ENCODE measurements at places on chromosomes 3 and 15. TPM values are rescaled to one million over a fixed set of nuclear protein-coding genes. Genes with fewer than 3 reads are reported as not detected.
A peak's percentile ranks its signal among the peaks of the same experiment; 100 is the strongest.

- no peak for DNase-seq
Observed at GRCh38 chr3:183554377-183554776, 1.1 kb downstream of the KLHL6 start.

DNA sequence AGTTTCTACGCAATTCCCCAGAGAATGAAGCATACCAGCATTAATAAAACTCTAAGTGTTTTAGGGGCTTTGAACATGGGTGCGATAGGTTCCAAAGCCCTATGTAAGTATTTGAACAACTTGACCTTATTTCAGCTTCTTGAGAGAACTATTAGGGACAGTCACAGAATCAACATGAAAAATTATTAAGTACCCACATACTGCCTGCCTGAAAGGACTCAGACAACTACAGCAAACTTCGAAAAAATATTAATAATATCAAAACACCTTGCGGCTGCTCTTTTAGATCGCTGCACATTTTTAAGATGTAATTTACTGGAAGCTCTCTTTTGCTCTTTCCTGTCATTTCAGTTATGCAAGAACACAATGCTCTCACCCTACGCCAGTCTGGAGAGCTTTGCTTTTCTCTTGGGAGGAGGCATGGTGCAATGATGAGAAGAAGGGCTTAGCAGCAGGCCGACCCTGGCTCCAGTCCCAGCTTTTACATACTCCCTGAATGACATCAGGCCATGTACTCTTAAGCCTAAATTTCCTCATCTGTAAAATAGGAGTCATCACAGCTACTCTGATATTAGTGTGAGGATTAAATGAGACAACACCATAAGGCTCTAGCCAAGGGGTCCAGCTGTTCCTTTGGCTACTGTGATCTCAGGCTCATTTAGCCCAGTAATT, 640.7 kb downstream of the FHIT start:
- peak; percentile 87 for DNase-seq

The MYD88 gene
- total RNA-seq, result 7.3 TPM

DNA sequence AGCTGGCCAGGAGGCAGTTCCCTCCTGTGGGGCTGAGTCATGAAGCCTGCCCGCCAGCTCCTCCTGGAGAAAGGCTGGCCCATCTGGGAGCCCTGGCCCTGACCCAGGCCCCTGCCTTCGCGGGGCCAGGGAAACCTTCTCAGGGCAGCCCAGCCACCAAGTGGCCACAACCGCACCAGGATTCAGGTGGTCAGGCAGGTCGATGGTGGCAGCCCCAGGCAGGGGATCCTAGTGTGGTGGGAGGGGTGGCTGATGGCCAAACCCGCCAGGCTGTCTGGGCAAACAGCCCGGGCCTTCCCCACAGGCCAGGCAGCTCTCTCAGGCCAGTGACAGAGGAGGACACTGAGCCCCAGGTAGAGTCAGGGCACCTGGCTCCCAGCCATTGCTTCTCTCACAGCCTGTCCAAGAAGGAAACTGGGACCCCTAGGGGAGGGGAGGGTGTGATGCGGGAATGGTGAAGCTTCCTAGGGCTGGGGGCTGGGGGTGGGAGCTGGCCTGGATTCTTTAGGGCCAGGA, 1.2 kb downstream of the TWF2 start:
- DNase-seq, result peak; percentile 92

- DNase-seq, result no peak
Observed at GRCh38 chr3:182527745-182528144, 265.6 kb upstream of the ATP11B start.

DNA sequence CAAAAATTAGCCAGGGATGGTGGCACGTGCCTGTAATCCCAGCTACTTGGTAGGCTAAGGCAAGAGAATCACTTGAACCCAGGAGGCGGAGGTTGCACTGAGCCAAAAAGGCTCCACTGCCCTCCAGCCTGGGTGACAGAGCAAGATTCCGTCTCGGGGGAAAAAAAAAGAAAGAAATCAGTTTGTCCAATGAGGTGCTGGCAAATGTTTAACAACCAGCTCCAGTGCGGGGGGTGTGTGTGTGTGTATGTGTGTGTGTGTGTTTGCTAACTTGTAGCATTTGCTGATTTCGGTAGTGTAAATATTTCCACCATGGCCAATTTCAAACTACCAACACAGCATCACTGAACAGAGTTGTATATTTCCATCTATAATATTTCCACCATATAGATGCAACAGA, 23.8 kb upstream of the IDH2 start:
- DNase-seq, result no peak

The C3orf20 gene
- total RNA-seq, result not detected

DNA sequence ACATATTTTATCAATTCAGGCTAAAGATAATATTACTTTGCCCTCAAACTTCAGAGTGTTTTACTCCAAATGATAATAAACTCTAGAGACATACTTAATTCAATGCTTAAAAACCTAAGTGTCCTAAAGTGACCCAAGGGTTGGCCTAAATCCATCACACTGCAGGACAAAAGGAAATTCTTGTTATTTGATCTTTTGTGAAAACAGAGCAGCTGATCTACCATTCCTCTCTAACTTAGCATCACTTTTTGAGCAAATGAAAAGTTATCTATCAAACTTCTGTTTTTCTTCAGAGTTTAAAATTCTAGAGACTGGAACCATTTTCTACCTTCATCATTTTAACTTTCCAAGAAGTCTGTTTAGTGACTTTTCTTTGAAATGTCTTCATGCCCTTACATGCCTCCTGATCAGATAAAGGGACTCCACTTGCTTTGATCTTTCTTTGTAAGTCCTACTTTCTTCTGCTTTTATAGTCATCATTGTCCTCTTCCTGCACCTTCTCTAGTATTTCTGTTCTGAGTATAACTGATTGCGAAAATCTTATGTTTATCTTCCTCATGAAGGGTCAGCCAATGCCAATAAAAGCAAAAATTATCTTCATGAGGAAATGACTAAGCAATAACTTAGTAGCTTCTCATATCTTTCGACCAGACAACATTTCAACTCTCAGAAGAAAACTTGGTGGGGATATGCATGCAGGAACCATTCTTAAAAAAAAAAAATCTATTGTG, 378.7 kb upstream of the TGFBR2 start:
- DNase-seq, result no peak

- DNase-seq, result no peak
Observed at GRCh38 chr15:91216000-91216399, 115.9 kb downstream of the SV2B start.

- no peak for DNase-seq
Observed at GRCh38 chr15:31405200-31405920, 78.7 kb downstream of the KLF13 start.

The MNS1 gene
- 0.94 TPM for total RNA-seq

- DNase-seq, result no peak
Observed at GRCh38 chr3:71168121-71168721, 415.3 kb downstream of the FOXP1 start.

The GAP43 gene
- 0.38 TPM for total RNA-seq

- no peak for DNase-seq
Observed at GRCh38 chr15:31468911-31469785, 142.5 kb downstream of the KLF13 start.

The CNTN4 gene
- 2.6 TPM for total RNA-seq

DNA sequence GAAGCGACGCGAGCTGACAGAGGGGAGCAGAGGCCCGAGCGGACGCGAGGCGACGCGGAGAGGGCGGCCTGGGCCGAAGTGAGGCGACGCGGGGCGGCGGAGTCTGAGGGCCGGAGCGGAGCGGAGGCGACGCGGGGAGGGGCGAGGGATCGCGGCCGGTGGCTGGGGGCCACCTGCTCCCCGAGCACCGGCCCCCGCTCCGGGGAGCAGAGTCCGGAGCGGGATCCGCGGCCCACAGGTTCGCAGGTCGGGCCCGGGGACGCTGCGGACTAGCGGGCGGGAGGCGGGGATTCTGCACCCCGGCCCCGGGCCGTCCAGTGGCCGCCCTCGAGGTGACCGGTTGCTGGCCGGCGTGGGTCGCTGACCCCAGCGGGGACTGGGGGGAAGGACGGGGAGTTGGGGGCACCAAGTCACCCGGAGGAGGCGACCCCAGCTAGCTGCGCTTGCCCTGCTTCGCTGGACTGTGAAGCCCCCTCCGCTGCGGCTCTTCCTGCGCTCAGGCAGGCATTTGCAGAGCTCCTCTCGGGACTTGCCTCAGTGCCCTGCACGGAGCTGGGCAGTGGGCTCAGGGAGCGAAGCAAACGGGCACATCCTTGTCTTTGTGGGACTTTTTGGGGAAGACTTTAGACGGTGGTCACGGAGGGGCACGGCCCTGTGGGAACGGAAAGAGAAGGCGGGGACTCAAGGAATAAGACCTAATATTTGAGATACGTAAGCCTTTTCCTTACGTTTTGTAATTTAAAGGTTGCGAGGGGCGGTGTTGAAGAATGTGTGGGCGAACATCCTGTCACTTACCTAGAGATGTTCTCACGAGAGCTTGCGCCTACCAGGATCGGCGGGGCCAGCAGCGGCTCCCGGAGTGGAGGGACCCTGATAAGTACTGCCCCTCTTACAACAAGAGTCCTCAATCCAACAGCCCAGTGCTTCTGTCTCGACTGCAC, 566 bp downstream of the HMCES start:
- peak; percentile 56 for DNase-seq

DNA sequence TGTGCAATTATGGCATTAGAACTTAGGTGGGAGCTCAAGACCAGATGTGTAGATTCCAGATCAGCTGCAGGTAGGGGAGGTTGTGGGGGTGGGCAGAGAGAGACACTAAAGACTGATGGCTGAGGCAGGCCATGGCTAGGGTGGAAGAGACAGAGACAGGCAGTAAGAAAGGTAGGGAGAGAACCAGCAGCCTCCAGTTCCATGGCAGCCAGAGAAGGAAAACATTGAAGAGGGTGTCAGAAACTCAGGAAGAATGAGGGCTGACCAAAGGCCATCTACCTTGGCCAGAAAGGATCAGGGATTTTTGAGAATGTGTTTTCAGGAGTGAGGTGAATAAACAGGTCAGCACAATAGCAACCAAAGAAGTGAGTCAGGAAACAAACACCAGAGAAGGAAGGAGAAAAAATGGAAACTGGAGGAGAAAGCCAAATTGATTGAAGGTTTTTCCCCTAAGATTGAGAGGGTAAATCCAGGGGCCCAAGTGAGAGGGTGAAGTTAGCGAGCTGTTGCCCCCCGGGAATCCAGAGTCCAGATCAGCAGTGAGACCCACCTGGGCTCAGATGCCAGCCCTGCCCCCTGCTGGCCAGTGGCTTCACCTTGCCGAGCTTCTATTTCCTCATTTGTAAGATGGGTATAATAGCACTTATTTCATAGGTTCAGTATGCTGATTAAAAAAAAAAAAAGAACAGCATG, 41.0 kb downstream of the ABHD2 start:
- DNase-seq, result peak; percentile 54

DNA sequence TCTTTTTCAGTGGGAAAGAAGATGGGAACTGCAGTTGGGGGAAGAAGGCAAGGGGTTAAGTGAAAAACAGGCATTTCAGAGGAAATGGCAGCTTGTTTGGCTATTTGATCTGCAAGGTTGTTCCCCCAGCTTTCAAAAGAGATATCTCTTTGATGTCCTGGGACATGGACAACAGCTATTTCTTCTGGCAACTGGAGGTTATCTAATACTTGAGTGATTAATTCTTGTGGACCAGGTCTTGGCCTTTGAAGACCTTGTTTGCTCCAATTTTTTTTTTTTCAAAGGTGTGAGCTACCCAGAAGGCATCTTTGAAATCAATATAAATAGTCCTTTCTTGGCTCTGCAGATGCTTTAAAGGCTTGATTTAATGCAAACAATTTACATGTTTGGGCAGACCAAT, 51.5 kb downstream of the KATNBL1 start:
- no peak for DNase-seq

DNA sequence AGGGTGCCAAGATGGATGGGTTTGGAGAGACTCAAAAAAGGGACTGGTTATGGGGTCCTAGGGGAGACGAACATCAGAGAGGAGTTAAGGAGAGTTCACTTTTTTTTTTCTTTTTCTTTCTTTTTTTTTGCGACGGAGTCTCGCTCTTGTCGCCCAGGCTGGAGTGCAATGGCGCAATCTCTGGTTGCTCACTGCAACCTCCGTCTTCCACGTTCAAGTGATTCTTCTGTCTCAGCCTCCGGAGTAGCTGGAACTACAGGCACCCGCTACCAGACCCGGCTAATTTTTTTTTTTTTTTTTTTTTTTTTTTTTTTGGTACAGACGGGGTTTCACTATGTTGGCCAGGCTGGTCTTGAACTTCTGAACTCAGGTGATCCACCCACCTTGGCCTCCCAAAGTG, 1.2 kb downstream of the SPINT1 start:
- DNase-seq, result no peak

GRCh38 chr3:35744419-35744818, 105.1 kb downstream of the ARPP21 start:
- DNase-seq, result no peak

GRCh38 chr3:53457068-53457467, 37.3 kb upstream of the CACNA1D start:
- no peak for DNase-seq

The COLQ gene
- total RNA-seq, result 2.2 TPM

DNA sequence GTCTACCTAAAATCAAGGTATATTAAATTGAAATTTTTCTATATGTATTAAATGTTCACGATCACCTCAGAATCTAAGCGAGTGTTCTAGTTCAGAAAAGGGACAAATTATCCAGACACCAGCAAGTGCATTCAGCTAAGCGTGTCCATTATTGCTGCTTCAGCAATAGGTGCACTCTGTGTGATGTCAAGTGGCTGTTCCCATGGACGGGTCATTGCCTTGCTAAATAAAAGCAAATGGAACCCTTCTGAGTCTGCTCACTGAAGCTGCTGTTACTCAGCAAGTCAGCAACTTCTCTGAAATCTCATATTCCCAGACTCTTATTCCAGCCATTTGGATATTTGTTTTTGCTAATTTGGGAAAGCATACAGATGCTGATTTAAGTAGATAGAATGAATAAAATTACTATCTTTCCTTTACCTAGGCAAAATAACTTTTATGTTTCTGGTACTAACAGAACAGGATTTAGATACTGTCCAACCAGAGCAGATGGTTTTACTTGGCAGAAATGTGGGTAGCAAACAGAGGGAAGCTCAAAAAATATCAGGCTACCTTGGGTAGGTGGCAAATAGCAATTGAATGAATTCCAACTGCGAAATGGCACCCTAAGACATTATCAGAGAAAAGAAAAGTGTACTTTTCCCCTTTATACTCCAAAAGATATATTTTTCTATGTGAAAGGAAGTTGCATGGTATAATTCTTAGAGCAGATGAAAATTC, 407.0 kb downstream of the GAP43 start:
- no peak for DNase-seq
